ENCODE measurements at places on chromosomes 12 and 14. TPM values are rescaled to one million over a fixed set of nuclear protein-coding genes. Genes with fewer than 3 reads are reported as not detected.

Gene SERPINA9
- total RNA-seq = not detected

Gene FBLN5
- 4.3 TPM for total RNA-seq

Gene SELPLG
- total RNA-seq = 1.2 TPM

Gene TNFAIP2
- 17.9 TPM for total RNA-seq

Gene GPR162
- not detected for total RNA-seq

Gene NPAS3
- total RNA-seq = 0.79 TPM

Gene SLC38A4
- total RNA-seq = not detected

Gene ASB2
- not detected for total RNA-seq

Gene GCH1
- 8.6 TPM for total RNA-seq

Gene ISCU
- total RNA-seq = 125 TPM

Gene SMCO2
- 0.37 TPM for total RNA-seq

Gene CIROP
- total RNA-seq = not detected

Gene GLI1
- total RNA-seq = not detected

Gene DNAI7
- not detected for total RNA-seq

Gene IFNG-AS1
- not detected for total RNA-seq

Gene NELL2
- not detected for total RNA-seq

Gene TMPRSS12
- not detected for total RNA-seq

Gene GPD1
- 0.37 TPM for total RNA-seq

Gene MYF6
- not detected for total RNA-seq

Gene BMP4
- 0.28 TPM for total RNA-seq

Gene PLEK2
- 22.4 TPM for total RNA-seq

Gene HRK
- 2.6 TPM for total RNA-seq

Gene C1RL
- 55.7 TPM for total RNA-seq

Gene PLD4
- total RNA-seq = not detected

Gene TSHR
- total RNA-seq = not detected

Gene EPYC
- total RNA-seq = not detected

Gene DGLUCY
- 11.7 TPM for total RNA-seq

Gene OR6J1
- not detected for total RNA-seq

Gene PROX2
- not detected for total RNA-seq

Gene NYNRIN
- not detected for total RNA-seq

Gene DHH
- total RNA-seq = not detected

Gene IL23A
- 0.61 TPM for total RNA-seq

Gene GUCY2C
- not detected for total RNA-seq

Gene PGF
- total RNA-seq = 2.1 TPM

Gene GPR68
- total RNA-seq = 0.10 TPM

Gene CACNA1C
- not detected for total RNA-seq

Gene SPIC
- total RNA-seq = not detected

Gene NOVA1
- total RNA-seq = not detected

Gene SOCS4
- 29.6 TPM for total RNA-seq

Gene HHIPL1
- total RNA-seq = 0.10 TPM

All from MCF 10A (cell line).